ENCODE measurements at places on chromosomes 5 and 9. TPM values are rescaled to one million over a fixed set of nuclear protein-coding genes. Genes with fewer than 3 reads are reported as not detected.
A peak's percentile ranks its signal among the peaks of the same experiment; 100 is the strongest.

Gene OMD
- 64.9 TPM for total RNA-seq

Gene ZDHHC11B
- 1.5 TPM for total RNA-seq

Gene IL9
- not detected for total RNA-seq

Gene OR1L1
- not detected for total RNA-seq

Gene LAMC3
- not detected for total RNA-seq

Gene TBC1D2
- 61.8 TPM for total RNA-seq

Gene MEGF10
- 0.98 TPM for total RNA-seq

Gene EQTN
- total RNA-seq = not detected

DNA sequence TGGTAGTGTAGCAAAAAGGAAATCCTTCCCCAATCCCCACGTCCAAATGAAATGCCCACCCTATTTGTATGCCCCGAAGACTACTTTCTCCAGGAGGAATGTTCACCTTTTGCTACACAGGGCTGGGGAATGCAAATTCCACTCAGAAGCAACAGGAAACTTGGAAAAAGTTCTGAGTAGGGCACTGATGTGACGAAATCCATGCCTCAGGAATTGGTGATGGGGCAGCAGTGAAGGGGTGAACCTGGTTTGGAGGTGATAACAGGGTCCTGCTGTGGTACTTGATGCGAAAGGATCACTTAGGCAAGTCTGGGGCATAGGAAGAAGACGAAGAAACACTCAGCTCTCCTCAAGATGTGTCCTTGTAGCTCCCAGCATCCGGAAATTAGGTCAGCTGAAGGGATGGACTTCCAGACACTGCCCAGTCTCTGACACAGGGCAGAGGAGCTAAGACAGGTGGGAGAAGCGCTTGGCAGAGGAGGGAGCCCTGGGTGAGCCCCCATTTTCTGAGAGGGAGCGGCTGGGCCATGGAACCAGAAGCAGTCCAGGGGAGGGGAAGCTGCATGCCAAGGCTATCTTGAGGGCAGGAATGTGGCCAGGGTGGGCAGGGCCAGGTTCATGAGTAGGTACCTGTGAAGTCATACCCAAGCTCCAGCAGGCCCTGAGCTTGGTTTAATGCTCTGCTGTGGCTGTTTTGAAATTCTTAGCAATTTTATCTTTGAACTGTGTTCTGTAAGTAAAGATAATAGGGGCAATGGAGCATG is 22.2 kb upstream of the MVB12B start:
- no peak for DNase-seq
- no peaks in the 10 kb centered on the region for H3K36me3 ChIP-seq
- H3K27ac ChIP-seq = no peak overlapping the region
- peaks cover 6% of the 10 kb centered on the region for H3K4me1 ChIP-seq

DNA sequence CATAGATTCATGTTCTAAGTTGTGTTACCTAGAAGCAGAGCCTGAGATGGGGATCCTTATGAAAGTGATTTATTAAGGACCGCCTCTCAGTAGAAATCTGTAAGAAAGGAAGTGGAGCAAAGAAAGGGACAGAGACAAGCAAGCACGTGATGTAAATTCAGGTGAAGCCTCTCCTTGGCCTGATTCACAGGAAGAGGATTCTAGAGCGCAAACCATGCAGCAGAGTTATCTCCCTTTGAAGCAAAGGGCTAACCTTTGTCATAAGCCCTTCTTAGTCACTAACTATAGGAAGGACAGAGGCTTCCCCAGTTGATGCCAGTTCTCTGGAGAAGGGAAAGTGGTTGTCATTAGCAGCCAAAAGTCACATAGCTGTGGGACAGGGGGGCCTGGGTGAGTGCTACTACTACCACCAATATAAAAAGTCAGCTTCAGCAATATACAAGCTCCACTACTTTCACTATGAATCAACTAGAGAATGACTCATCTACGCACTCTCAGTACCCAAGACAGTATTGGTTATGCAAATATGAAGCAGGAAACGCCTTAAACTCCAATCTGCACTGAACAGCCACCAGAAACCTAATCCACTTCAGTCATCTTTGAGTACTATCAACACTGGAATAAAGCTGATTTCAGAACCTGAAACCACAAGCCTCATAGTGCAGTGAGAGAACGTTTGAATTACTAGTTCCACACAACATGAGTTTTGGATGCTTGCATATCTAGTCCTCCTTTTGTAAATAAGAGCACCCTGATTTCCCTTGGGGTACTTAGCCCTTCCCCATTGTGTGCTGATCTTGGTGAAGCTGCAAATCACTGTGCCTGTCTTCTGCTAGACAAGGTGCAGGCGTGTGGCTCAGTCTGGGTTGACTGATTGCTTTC is 162.7 kb downstream of the ZNF608 start:
- no peaks in the 10 kb centered on the region for H3K27me3 ChIP-seq
- H3K27ac ChIP-seq = no peak overlapping the region
- no peaks in the 10 kb centered on the region for H3K36me3 ChIP-seq
- no peaks in the 10 kb centered on the region for H3K4me1 ChIP-seq
- no peak for DNase-seq
- H3K4me3 ChIP-seq = peak overlapping the region; percentile 9

DNA sequence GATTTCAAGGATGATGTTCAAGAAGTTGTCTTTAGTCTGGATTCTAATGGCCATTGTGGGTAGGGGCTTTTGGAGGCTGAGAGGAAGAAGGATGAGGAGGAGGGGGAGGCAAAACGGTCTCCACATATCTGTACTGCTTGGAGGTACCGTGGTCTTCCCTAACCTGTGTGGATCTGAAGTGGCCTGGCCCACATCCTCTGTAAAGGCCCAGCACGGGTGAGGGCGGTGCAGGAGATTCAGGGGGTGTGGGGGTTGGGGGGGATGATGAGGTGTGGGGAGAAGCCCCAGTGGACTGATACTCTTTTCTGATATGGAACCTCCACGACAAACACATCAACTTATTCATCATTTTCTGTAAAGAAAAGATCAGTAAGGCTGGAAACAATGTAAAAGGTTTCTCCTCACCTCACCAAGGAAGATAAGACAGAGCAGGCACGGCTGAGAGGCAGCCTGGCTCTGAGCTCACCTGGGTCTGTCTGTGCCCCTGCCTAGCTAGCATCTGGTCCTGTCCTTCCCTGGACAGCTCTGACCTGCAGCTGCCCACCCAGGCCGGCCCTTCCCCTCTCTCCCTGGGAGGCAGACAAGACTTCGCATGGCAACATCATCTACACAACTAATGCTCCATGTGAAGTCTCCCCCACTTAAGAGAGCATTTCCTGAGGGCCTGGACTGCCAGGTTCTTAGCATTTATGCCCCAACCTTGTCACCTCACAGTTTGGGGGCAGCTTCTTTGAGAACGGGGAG is 5.6 kb upstream of the IL3 start:
- H3K27me3 ChIP-seq = no peaks in the 10 kb centered on the region
- no peaks in the 10 kb centered on the region for H3K4me1 ChIP-seq
- no peak overlapping the region for H3K4me3 ChIP-seq
- H3K27ac ChIP-seq = no peak overlapping the region
- no peak for DNase-seq

GRCh38 chr5:125317536-125317995 is 571.1 kb upstream of the ZNF608 start:
- H3K4me1 ChIP-seq = no peaks in the 10 kb centered on the region
- no peaks in the 10 kb centered on the region for H3K27me3 ChIP-seq
- H3K27ac ChIP-seq = no peak overlapping the region
- DNase-seq = no peak
- H3K4me3 ChIP-seq = no peak overlapping the region

DNA sequence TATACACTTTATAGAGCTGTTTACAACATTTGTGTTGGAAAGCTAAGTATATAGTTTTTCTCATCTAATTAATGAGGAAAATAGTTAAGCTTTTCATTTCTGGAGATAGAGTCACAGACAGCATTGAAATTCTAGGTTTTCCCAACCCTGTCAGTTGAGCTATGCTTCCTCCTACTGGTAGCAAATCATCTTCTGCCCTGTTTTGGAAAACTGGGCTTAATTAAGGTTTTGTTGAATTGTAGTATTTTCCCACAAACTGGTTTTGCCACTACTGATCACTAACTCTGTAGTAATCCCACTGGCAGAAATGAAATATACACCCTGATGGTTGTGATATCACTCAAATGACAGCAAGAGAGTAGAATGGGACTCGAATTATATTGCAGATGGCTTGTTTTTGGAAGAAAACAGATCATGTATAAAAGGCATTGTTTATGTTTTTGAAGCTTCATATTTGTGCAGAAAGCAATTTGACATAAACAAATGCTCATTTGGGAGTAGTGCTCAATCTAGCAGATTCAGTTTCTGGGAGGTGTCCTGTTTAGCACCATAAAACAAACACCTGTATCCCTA is 46.6 kb downstream of the CD180 start:
- H3K36me3 ChIP-seq = no peaks in the 10 kb centered on the region
- peak overlapping the region; percentile 29 for H3K4me3 ChIP-seq
- no peak overlapping the region for H3K27ac ChIP-seq
- no peaks in the 10 kb centered on the region for H3K4me1 ChIP-seq
- no peaks in the 10 kb centered on the region for H3K27me3 ChIP-seq
- no peak for DNase-seq

- H3K4me1 ChIP-seq = peaks cover 31% of the 10 kb centered on the region
- no peak for DNase-seq
- H3K27ac ChIP-seq = peak overlapping the region; percentile 64
- no peaks in the 10 kb centered on the region for H3K27me3 ChIP-seq
- no peak overlapping the region for H3K4me3 ChIP-seq
Measured at GRCh38 chr5:56172241-56172640, 60.9 kb downstream of the ANKRD55 start.

GRCh38 chr5:66646570-66646969 is 50.4 kb downstream of the MAST4 start:
- no peaks in the 10 kb centered on the region for H3K36me3 ChIP-seq
- H3K27me3 ChIP-seq = no peaks in the 10 kb centered on the region
- DNase-seq = no peak
- H3K27ac ChIP-seq = no peak overlapping the region
- no peaks in the 10 kb centered on the region for H3K4me1 ChIP-seq

DNA sequence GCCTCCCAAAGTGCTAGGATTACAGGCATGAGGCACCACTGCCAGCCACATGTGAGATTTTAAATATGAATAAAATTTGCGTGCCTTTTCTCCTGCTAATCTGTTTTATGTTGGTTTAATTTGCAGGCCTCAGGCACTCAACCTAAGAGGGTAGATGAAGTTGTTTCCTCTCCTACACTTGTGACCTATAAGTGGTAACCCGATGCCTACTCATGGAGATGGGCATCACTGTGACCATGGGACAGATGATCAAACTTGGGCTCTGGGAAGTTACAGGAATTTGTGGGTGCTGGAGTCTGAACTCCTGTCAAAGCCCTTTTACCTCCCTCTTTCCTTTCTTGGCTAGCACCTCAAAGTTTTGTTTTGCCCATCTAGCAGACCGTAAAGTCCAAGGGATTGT is 1.1 kb downstream of the SLC28A3 start:
- no peak overlapping the region for H3K27ac ChIP-seq
- H3K4me3 ChIP-seq = no peak overlapping the region

- no peaks in the 10 kb centered on the region for H3K27me3 ChIP-seq
- DNase-seq = no peak
- H3K27ac ChIP-seq = no peak overlapping the region
- H3K4me3 ChIP-seq = no peak overlapping the region
- H3K4me1 ChIP-seq = peaks cover 1% of the 10 kb centered on the region
Measured at GRCh38 chr5:157913575-157913974, 54.6 kb upstream of the CLINT1 start.

- no peak overlapping the region for H3K4me3 ChIP-seq
- no peaks in the 10 kb centered on the region for H3K36me3 ChIP-seq
- peaks cover 12% of the 10 kb centered on the region for H3K4me1 ChIP-seq
- no peak overlapping the region for H3K27ac ChIP-seq
- H3K27me3 ChIP-seq = no peaks in the 10 kb centered on the region
Measured at GRCh38 chr9:99057665-99058625, 47.0 kb upstream of the TGFBR1 start.

GRCh38 chr9:120284821-120285220 is 295.1 kb downstream of the CDK5RAP2 start:
- no peaks in the 10 kb centered on the region for H3K4me1 ChIP-seq
- H3K4me3 ChIP-seq = no peak overlapping the region
- no peaks in the 10 kb centered on the region for H3K36me3 ChIP-seq

DNA sequence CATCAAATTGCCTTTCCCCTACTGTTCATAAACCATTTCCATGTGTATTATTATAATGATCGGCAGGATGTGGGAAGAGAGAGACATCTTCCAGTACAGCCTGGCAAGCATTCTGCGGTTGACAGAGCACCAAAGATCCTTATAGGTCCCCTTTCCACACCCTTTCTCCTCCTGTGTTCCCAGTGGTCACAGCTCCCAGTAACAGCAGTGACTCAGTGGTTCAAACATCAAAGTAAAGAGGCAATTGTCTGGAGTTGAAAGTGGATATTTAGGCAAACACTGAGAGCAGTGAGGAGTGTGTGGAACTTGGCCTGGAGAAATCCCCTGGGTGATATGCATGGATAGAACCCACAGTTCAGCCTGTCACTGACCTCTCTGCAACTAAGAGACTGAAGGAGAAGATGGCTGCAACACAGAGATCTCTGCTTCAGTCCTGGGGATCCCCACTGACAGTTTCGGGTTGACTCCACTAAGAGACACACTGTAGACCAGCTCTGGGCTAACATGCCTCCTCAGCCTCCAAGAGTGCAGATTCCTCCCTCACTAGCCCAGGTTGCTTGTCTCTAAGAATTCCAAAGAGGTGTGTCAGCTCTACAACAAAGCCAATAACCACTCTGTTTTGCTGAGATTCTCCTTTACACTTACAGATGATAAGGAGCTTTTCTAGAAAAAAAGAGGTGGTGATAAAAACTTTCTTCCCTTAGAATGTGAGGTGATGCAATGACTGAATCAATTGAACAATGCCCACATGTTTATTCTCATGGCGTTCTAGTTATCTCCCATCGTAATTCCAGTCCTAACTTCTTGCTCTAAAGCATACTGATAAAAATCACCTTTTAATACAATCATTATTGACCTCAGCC is 94.4 kb upstream of the IL6ST start:
- no peak overlapping the region for H3K27ac ChIP-seq
- DNase-seq = no peak
- no peaks in the 10 kb centered on the region for H3K36me3 ChIP-seq
- no peaks in the 10 kb centered on the region for H3K4me1 ChIP-seq
- H3K27me3 ChIP-seq = no peaks in the 10 kb centered on the region

GRCh38 chr9:110329639-110330230 is 7.9 kb downstream of the TXNDC8 start:
- H3K4me3 ChIP-seq = no peak overlapping the region
- no peaks in the 10 kb centered on the region for H3K4me1 ChIP-seq
- H3K36me3 ChIP-seq = no peaks in the 10 kb centered on the region
- H3K27ac ChIP-seq = no peak overlapping the region
- H3K27me3 ChIP-seq = no peaks in the 10 kb centered on the region

- H3K36me3 ChIP-seq = no peaks in the 10 kb centered on the region
- no peaks in the 10 kb centered on the region for H3K4me1 ChIP-seq
- no peak for DNase-seq
- no peak overlapping the region for H3K4me3 ChIP-seq
- H3K27ac ChIP-seq = no peak overlapping the region
Measured at GRCh38 chr9:80931163-80931562, 758.2 kb downstream of the TLE1 start.

GRCh38 chr5:167268337-167268736 is 1023.1 kb upstream of the WWC1 start:
- no peaks in the 10 kb centered on the region for H3K27me3 ChIP-seq
- no peaks in the 10 kb centered on the region for H3K4me1 ChIP-seq
- no peaks in the 10 kb centered on the region for H3K36me3 ChIP-seq
- H3K4me3 ChIP-seq = no peak overlapping the region
- DNase-seq = no peak
- no peak overlapping the region for H3K27ac ChIP-seq
